ENCODE measurements at places on chromosomes 12 and 14. TPM values are rescaled to one million over a fixed set of nuclear protein-coding genes. Genes with fewer than 3 reads are reported as not detected.

NUBPL gene
- total RNA-seq = 5.8 TPM

TAS2R50 gene
- total RNA-seq = 0.49 TPM

CISTR gene
- total RNA-seq = not detected

TPPP2 gene
- not detected for total RNA-seq

PLEKHD1 gene
- total RNA-seq = not detected

MMP19 gene
- 40.3 TPM for total RNA-seq

GLS2 gene
- total RNA-seq = not detected

LRFN5 gene
- 1.3 TPM for total RNA-seq

MNAT1 gene
- 20.6 TPM for total RNA-seq

VAMP1 gene
- total RNA-seq = 3.1 TPM

NKX2-8 gene
- total RNA-seq = not detected

NINJ2 gene
- 0.49 TPM for total RNA-seq

ALKBH2 gene
- 12.3 TPM for total RNA-seq

TAS2R13 gene
- not detected for total RNA-seq

DIO3 gene
- not detected for total RNA-seq

TMEM253 gene
- not detected for total RNA-seq

SLC10A1 gene
- not detected for total RNA-seq

OR4E2 gene
- not detected for total RNA-seq

PRORP gene
- total RNA-seq = 26.0 TPM

MIA2 gene
- 15.7 TPM for total RNA-seq

TMX1 gene
- 35.9 TPM for total RNA-seq

SYT1 gene
- total RNA-seq = not detected

Measured in cardiac atrium fibroblast (primary cell).